ENCODE measurements at places on chromosomes 7 and 10.

DNA sequence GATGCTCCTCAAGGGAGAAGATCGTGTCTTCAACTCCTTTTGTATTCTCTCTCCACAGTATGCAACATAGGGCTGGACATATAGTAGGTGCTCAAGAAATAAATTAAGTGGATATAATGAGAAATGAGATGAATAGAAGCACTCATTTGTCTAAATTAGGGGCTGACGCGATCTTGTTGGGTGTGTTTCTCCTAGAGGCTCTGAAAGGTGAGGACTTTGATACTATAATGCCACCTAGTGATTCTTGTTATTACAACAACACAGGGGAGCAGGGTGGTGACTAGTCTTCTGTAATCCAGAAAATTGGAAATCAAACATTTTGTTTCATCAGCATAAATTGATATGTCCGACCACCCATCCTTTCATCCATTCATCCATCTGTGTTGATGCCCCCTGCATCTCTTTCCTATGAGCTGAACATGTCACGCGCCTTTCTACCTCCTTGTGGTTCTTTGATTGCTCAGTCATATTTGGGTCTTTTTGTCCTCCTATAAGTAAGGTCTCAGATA lies 3.5 kb upstream of the CFAP58 start:
- DNase-seq, result no peak

GRCh38 chr7:20288036-20288435 lies 42.7 kb upstream of the ITGB8 start:
- DNase-seq, result no peak

DNA sequence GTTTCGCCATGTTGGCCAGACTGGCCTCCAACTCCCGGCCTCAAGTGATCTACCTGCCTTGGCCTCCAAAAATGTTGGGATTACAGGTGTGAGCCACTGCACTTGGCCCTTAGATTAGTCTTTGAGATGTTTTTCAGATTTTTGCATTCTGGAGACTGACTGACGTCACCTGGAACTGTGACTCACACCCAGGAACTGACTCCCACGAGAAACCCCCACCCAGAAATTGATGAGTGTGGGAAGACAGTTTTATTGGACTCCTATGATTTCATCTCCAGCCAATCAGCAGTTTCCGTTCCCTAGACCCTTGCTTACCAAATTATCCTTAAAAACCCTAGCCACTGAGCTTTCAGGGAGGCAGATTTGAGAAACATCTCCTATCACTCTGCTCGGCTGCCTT lies 867.3 kb downstream of the TYW1 start:
- DNase-seq, result no peak

DNA sequence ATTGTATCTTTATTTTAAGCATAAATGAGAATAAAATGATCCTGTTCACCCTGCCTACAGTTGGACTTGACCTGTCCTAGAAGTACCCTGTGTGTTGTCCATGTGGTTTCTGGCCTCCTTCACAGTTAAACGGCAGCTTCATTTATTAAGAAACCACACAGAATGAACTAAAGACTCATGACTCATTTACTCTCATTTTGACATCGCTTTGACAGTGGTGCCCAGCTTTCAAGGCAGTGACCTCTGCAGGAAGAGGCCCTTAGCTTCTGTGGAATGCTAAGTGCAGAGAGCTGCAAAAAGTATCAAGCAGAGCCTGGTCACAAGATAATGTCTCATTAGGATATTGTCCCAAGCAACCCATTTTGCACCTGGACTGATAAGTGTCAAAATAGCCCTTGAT lies 93.4 kb downstream of the AVL9 start:
- no peak for DNase-seq

GRCh38 chr10:61708846-61709245 lies 46.1 kb downstream of the CABCOCO1 start:
- DNase-seq, result no peak

GRCh38 chr10:90218846-90219245 lies 517.5 kb downstream of the KIF20B start:
- DNase-seq, result no peak

- no peak for DNase-seq
Measured at GRCh38 chr10:99742701-99743100, 10.7 kb downstream of the CUTC start.

- no peak for DNase-seq
Measured at GRCh38 chr10:122327237-122328206, 47.0 kb upstream of the PLEKHA1 start.

- no peak for DNase-seq
Measured at GRCh38 chr10:44054046-44054445, 330.9 kb downstream of the CXCL12 start.

GRCh38 chr10:62046522-62047227 lies 145.2 kb downstream of the ARID5B start:
- no peak for DNase-seq
